ENCODE measurements at places on chromosomes 2 and 18. TPM values are rescaled to one million over a fixed set of nuclear protein-coding genes. Genes with fewer than 3 reads are reported as not detected.

DNA sequence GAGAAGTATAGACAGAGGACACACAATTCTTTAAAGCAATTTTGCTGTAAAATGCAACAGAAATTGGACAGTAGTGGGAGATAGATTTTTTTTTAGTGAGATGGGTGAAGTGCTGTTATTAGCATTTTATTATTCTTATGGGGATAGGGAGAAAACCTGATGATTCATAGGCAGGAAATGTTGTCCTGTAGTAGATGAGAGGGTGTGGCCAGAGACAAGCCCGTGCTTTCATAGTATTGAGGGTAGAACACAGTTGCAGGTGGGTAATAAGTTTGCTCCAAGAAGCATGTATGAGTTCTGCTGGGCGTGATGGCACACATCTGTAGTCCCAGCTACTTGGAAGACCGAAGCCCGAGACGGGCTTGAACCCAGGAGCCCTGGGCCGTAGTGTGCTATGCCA, 128.3 kb upstream of the ARHGAP28 start:
- DNase-seq, result no peak

DNA sequence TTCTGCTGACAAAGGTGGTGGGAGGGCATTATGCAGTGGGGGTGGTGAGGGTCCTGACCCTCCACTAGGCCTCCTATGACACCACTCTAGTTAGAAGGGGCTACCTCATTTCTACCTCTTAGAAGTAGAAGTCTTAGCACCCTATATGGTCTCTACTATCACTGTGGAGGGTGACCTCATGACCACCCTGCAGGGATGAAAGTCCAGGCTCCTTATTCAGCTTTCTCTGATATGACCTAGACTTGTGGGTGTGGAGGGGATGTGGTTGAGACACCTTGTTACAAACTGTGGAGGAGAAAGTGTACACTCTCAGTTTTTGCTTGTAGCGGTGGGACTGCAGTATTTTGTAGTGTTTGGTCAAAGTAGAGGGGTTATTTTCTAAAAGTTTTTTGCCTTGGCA, 18.6 kb downstream of the TMEM182 start:
- DNase-seq, result no peak

- DNase-seq, result no peak
Measured at GRCh38 chr2:437756-438393, 150.0 kb upstream of the ALKAL2 start.

- DNase-seq, result no peak
Measured at GRCh38 chr2:46950314-46950713, 34.7 kb upstream of the MCFD2 start.

CDH7 gene
- not detected for total RNA-seq

SLC9A4 gene
- not detected for total RNA-seq

KCNJ3 gene
- not detected for total RNA-seq

GRCh38 chr2:128277961-128278681, 40.5 kb downstream of the HS6ST1 start:
- no peak for DNase-seq

DNA sequence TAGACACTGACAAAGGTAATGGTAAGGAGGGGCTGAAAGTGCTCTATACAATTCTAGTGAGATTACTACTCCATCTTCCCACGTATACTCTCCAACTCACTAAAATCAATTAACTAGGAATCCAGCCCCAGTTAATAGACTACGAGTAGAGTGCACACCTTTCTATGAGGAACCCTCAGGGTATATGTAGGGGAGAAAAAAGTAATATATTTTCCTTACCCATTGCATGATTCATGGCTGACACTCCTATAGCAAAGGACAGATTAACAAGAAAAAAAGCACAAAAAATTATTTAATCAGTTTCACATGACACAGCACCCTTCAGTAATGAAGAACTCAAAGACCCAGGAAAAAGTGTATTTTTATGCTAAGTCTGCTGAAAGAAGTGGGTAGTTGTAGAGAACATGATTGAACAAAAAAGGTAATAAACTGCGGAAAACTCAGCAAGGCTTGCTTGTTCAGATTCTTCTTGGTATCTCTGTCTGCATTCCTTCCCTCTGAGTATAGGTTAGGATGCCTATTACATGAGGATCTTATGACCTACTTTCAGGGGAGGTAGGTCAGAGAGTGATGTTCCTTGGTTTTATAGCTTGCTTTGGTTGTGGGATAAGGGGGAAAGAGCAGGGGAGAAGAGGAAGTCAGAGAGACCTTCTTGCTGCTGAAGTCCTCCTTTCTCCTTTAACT, 342.0 kb upstream of the DLGAP1 start:
- DNase-seq, result no peak

DNA sequence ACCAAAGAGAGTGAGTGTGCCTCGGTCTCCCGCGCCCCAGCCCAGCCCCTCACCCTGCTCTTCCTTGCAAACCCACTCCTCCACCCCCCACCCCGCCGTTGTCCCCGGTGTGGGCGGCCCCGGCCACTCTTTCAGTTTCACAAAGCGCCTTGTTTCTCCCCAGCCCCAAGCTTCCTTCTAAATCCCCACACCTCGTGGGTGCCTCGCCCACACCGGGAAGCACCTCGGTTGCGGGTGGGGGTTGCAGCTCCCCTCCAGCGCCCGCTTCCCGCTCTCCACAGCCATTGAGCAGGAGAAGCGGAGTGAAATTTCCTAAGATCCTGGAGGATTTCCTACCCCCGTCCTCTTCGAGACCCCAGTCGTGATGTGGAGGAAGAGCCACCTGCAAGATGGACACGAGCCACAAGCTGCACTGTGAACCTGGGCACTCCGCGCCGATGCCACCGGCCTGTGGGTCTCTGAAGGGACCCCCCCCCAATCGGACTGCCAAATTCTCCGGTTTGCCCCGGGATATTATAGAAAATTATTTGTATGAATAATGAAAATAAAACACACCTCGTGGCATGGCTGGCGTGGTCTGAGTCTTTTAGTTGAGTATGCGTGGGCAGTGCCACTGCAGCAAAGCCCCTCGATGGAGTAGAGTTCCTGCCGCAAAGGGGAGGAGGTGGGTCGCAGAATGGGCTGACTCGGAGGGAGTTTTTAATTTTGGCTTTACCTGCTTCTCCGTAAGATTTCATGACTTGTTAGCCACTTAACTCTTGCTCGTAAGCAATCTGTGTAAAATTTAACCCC, 848 bp downstream of the TMSB10 start:
- peak; percentile 31 for DNase-seq

GRCh38 chr2:198161151-198161550, 356.8 kb downstream of the PLCL1 start:
- no peak for DNase-seq

PRKAG3 gene
- total RNA-seq, result not detected

CABLES1 gene
- total RNA-seq, result 1.3 TPM

DNA sequence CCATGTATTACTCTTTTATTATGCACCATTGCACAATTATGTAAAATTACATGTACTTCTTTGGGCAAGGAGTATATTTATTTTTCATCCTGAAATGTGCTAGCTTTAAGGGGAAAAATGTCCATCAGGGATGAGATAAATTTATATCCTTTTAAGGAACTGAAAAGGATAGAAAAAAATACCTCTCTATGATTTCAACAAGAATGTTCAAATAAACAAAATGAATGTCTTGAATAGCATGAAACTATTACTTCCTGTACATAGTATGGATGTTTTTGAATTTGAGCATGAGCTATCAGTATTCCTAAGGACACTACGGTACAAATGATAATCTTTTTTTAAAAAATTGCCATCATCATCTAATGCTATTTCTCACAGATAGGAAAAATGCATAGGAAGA, 1611.9 kb upstream of the ZEB2 start:
- no peak for DNase-seq

- DNase-seq, result peak; percentile 28
Measured at GRCh38 chr18:3321133-3321812, 59.3 kb downstream of the MYL12B start.

ADAM23 gene
- total RNA-seq, result 4.4 TPM

DNA sequence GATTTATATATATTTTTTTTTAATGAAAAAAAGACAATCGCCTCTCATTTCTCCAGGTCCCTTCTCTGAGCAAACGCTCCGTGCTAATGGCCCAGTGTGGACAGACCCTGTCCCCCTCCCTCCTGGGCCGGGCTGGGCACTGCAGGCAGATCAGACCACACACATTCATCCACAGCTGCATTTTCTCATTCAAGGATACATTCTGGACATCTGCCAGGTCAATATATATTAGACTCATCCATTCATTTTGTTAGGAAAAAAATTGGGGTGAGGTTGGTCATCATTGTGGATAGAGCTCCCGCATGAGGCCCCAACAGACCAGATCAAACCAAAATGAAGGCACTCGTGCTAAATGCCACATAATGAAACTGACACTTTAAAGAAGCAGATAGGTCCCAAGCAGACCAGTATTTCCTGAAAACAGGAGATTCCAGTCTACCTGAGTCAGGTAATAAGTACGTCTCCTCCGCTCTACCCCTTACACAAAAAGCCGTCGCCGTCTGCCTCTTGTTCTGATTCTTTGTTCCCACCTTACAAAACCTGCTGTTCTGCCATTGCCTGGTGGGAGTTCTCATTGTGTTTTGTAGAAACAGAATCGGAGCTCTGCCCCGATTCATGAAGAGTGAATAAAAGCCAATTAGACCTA, 15.4 kb upstream of the OTOS start:
- DNase-seq, result no peak

GRCh38 chr2:214293593-214293992, 117.3 kb upstream of the VWC2L start:
- DNase-seq, result no peak

- DNase-seq, result no peak
Measured at GRCh38 chr18:2337552-2338141, 233.7 kb downstream of the METTL4 start.

- DNase-seq, result no peak
Measured at GRCh38 chr2:217740178-217740577, 262.6 kb downstream of the TNS1 start.

- no peak for DNase-seq
Measured at GRCh38 chr2:143581134-143581533, 451.9 kb downstream of the ARHGAP15 start.

DNA sequence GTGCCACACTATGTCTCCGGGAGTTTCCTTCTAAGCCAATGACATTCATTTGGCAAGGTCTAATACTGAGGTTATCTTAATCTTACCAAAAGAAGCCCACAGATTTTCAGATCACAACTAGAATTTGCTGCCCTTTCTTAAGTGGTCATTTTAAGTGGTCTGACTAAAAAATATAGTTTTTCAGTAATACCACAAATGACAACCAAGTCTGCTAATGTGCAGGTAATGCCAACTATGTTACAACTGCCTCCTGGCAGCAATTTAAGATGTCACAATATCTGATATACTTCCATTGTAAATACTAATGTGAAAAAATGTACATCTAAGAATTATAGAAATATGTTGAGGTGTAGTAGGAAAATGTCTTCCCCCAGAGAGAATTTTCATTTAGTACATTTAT, 49.3 kb downstream of the USP37 start:
- DNase-seq, result no peak

GRCh38 chr2:240520130-240520973, 37.4 kb downstream of the ANKMY1 start:
- no peak for DNase-seq

DNA sequence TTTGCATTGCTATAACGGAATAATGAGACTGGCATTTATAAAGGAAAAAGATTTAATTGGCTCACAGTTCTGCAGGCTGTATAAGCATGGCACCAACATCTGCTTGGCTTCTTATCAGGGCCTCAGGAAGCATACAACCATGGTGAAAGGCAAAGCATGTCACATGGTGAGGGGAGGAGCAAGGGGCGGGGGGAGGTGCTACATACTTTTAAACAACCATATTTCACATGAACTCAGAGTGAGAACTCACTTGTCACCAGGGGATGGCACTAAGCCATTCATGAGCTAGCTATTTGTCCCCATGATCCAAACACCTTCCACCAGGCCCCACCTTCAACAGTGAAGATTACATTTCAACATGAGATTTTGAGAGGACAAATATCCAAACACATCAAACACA, 188.7 kb downstream of the MBD5 start:
- DNase-seq, result peak; percentile 22

DNA sequence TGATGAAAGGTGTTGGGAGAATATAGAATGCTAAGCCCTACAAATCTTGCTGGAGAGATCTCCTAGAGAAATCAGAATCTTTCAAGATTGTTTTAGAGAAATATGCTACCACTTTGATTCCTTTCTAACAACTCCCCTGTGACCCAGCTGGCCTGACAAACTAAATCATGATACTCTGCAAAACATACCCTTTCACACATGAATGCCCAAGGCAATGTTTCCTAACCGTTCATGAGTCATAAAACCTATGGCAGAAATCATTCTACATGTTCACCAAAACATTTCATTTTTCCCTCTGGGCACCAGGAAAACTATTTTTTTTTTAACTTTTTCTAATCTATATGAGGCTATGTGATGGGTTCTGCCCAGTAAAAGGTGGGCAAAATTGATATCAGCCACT, 77.8 kb upstream of the SETBP1 start:
- peak; percentile 17 for DNase-seq

ACTR3 gene
- 425 TPM for total RNA-seq

GRCh38 chr18:45304558-45304957, 310.7 kb upstream of the SLC14A2 start:
- DNase-seq, result no peak

CFAP65 gene
- not detected for total RNA-seq

DNA sequence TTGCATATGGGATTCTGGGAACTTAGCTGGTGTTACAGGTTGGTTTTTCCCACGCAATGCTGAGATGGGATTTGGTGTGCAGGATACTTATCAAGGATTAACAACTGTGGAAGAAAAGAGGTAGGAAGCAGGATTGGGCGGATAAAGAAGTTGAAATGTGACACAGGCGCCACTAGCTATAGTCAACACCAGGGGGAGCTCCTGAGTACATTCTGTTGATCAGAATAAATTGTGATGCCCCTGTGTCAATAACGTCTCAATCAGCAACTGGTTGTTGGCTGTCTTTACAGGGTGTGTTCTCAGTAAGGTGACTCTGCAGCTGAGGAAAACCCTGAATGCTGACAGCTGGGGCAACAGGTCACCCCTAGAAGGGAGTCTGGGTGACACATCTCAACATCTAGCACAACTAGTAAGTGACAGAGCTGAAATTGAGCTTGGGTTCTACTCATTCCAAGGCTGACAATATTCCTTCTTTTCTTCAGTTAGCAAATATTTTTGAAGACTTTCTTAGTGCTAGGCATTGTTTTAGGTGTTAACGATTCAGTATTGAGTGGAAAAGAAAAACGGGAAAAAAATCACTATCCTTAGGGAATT, 143.0 kb downstream of the ARL6IP6 start:
- DNase-seq, result peak; percentile 4

DNA sequence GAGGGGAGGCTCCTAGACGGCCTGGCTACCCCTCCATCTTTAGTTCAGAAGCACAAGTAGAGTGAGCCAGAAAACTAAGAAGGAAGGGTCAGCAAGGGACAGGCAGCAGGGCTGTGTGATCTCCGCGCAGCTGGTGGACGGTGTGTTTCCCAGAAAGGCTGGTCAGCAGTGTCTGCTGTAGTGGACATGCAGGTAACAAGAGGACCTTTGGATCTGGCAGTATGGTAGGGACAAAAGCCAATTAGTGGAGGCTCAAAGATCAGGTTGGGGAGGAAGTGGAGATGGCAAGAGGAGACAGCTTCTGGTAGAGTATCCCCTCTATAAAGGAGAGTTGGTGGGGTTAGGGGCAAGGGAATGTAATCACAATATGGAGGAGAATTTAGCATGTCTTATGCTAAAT, 95.1 kb downstream of the NCK2 start:
- no peak for DNase-seq
